Urinary bladder (tissue), 4 donors: ENCODE measurements at places on chromosomes 11 and 22.
A peak's percentile ranks its signal among the peaks of the same experiment; 100 is the strongest.

DNA sequence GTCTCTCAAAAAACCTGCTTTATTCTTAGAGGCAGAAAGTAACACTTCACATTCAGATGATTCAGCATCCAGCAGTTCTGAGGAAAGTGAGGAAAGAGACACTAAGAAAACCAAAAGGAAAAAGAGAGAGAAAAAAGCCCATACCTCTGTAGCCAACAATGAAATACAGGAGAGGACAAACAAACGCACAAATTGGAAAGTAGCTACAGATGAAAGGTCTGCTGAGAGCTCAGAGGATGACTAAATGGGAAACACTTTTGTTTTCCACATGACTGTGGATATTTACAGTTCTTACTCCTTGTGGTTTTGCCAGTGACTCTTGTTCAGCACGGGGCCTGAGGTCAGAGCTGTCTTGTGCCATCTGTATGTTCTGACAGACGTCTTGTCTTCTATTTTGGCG is 3.8 kb downstream of the TIMM8B start:
- DNase-seq: no peak

GRCh38 chr11:126588630-126589491 is 233.4 kb downstream of the ST3GAL4 start:
- DNase-seq: no peak

- no peak for DNase-seq
Measured at GRCh38 chr11:111272420-111272819, 25.9 kb upstream of the POU2AF3 start.

GRCh38 chr22:27231266-27231665 is 570.3 kb downstream of the MN1 start:
- no peak for DNase-seq

GRCh38 chr11:2509481-2510001 is 64.7 kb downstream of the KCNQ1 start:
- no peak for DNase-seq

GRCh38 chr22:22840780-22841179 is 46.8 kb upstream of the IGLL5 start:
- DNase-seq: no peak

DNA sequence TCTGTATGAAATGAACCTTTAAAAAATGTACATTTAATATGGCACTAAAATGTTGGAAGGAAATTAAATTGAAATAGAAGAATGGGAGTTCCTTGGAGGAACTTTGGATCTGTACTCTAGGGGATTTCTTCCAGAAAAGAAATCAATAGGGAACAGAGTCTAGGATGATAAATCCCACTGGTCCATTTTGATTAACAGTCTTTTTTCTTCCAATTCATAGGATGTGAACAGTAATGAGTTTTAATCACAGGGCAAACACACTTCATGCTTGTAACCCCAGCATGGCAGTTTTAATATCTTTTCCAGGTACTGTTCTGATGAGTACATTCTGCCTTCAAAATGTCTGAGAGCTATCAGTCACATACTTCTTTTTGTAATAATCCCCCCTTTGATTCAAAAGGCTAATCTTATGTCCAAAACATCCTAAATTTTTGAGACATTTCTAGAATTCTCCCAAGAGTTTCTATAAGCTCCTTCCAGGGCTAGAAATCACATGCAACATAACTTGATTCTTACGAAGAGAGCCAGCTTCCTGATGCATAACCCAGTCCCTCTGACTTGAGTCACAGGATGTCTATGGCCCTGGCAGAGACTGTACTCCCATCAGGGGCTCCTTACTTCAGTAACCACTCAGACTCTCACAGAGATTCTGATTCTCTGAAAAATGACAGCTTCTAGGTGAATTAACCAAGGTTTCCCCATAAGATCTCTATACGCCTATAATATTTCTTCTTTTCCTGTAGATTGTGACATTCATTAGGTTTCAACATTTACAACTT is 112.9 kb downstream of the SLC36A4 start:
- DNase-seq: no peak

DNA sequence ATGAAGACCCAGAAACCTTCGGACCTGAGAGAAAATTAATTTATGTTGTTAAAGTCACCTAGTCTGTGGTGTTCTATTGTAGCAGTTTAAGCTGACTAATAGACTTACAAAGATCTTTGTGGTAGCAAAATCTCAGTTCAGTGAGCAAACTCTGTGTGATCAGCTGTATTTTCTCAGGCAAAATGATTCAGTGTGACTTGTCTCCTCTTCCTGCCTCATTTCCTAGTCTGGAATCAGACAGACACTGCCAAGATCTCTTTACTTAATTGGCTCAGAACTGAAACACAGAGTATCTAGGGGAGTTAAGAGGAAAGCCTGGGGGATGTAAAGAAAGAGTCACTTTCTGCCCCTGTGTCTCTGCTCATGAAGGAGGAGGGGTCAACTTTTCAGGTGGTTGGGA is 564.7 kb downstream of the KCNA4 start:
- DNase-seq: no peak

DNA sequence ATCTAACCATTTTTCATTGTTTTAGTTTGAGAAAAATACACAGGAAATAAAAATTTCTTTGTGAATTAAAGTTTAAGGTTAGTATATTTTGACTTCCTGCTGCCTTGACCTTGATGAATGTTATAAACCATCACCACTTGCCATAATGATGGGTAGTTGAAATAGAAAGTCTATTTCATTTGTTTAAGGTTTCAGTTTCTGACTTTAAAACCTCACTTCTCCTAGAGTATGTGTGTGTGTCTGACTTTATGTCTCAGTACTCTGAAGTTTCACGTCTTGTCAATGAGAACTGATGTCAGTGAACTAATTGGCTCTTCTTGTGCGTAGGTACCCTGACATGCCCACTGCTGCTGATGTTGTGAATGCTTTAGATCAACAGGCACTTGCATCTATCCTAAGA is 188.2 kb downstream of the METTL15 start:
- no peak for DNase-seq

GRCh38 chr22:36399472-36399778 is 11.7 kb upstream of the MYH9 start:
- DNase-seq: no peak

DNA sequence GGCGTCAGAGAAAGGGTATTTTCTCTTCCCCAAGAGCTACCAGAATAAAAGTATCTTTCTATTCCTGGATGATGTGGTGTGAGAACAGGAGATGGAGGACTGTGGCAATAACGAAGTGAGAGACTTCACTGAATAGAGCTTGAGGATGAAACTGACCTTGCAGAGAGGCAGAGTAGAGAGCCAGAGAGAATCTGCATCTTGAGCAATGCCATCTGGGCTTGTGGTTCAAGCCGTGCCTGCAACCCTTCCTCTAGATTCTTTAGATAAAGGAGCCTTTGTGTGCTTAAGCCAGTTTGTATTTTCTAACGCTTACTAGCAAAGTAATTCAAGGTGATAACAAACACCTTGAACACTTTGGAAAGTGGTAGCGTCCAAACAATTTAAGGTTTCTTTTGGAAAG is 2.2 kb downstream of the ME3 start:
- DNase-seq: no peak

DNA sequence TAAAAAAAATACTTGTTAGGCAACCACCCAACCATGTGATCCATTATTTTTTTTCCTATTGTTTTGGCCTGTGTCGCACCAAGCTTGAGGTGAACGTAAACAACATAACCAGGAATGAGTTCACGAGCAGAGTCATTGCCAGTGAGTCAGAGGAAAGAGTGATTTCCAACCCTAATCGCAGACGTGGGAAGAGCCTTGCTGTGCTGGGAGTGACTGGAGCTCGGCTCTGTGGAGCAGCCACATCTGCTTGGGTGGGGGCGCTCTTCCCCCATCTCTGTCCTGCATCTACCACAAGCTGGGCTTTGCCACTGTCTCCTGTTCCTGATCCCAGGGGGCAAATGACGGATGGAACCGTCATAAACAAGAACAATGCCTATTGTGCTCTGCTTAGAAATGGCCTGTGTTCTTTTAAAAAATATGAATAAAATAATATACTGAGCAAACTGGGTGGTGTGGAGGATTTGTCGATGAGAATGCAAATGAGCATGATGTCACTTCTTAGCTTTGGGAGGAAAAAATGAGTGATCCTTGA is 210.0 kb downstream of the KIRREL3 start:
- no peak for DNase-seq

DNA sequence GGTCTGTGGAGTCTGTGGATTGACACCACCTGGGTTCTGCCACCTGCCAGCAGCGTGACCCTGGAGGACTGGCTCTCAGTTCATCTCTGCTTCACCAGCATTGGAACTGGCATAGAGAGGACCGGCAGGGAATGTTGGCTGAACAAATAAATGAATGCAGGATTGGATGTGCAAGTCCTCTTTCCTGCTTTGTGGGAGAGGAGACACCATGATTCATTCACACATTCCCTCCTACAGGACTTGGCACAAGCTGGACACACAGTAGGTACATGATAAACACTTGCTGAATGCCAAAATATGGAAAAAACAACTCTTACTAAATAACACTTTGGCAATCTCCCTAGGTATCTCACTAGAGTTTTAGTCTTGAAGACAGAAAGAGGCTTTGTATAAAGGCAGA is 116.6 kb upstream of the NARS2 start:
- no peak for DNase-seq

GRCh38 chr11:85679576-85679975 is 6.4 kb downstream of the CCDC89 start:
- DNase-seq: no peak

- no peak for DNase-seq
Measured at GRCh38 chr11:15897211-15897960, 459.0 kb downstream of the SOX6 start.

DNA sequence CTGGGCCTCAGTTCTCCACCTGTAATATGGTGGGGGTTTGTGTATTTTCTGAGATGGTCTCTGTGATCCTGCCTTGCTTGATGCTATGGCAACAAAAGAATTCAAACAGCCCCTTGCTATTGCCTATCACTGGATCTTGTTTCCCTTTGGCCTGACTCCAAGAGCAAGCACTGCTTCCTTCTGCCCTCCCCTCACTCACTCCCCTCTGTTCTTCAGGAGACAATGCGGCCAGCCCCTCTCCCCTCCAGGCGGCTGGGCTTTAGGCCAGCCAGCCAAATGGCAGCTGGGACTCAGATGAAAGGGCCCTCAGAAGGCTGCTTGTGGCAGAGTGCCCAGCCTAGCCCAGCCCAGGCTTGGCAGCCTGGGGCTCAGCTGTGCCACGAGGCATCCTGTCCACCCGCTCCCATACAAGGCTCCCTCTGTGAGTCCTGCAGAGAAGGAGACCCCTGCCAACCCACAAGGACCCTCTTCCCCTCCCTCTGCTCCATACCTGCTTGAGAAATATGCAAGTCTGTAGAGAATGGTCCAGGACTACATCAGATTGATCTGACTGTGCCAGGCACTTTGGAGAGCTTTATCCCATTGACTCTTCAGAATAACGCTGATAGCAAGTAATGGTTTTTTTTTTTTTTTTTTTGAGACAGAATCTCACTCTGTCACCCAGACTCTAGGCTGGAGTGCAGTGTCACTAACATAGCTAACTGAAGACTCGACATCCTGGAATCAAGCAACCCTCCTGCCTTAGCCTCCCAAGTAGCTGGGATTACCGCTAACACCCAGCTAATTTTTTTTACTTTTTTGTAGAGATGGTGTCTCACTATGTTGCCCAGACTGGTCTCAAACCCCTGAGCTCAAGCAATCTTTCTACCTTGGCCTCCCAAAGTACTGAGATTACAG is 7.6 kb upstream of the KCTD14 start:
- peak; percentile 90 for DNase-seq

- no peak for DNase-seq
Measured at GRCh38 chr11:26703411-26704191, 18.3 kb downstream of the SLC5A12 start.

DNA sequence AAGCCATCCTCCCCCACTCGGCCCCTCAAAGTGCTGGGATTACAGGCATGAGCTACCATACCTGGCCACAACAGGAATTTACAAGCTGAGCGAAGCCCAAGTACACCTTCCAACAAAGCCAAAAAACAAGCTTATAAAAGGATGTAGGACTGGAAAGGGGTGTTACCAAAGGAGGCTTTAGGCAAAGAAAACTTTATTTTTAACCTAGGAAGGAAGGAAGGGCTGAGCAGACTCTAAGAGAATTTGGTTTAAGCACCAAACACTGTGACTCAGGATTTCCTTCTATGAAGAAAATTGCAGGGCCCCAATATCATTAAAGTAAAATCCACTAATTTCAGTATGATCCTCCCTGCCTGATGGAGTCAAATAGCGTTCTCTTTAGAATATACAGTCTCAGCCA is 12.1 kb downstream of the DENND5A start:
- no peak for DNase-seq

DNA sequence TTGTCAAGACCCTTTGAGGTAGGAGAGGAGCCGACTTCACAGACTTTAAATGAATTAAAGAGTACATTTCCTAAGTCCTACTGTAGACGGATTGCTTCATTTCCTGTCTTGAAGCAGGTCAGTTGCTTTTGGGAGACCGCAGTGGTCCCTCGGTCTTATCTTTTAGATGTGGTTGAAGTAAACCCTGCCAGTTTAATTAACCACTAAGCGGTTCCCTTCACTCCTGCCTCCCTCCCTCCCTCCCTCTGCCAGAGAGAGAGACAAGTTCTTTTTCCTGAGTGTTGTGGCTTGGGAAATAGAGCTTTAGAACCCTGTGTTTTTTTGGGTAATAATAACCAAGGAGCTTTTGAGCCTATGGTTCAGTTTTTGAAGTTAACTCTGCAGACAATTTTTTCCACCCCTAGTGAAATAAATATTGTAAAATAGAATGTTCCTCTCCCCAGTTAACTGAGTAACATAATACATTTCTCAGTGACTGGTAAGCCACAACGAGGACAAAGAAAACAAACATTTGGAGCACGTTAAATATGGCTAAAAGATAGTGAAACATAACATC is 147.5 kb downstream of the LDLRAD3 start:
- no peak for DNase-seq

- no peak for DNase-seq
Measured at GRCh38 chr11:71476926-71477640, 24.1 kb downstream of the NADSYN1 start.

GRCh38 chr11:111220721-111221120 is 24.8 kb upstream of the POU2AF2 start:
- no peak for DNase-seq

DNA sequence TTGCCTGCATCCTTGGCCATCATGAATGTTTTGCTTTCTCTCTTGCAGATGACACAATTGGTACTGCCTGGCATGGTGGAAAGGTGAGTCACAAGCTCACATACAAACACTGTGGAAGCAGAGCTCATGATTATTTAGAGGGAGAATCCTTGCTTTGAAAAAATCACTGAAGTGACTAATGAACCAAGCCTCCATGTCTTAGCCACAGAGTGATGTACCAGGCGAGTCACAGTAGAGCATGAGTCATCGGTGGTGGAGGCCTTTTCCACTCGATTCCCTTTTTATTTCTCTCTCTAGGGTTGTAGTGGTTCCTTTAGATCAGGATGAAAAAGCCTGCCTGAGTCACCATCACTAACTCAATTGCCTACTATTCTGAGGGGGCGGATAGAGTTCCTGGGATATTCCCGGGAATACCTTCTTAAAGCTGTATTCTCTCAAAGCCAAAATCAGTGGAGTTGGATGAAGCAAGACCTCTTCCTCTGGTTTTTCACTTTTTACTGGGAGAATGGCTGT is 49.6 kb upstream of the ALKBH3 start:
- DNase-seq: no peak

GRCh38 chr22:17232406-17232805 is 13.2 kb upstream of the ADA2 start:
- no peak for DNase-seq
